NCI-H1092 treated with DMSO at 0.1 percent for 48 hours (cell line): ENCODE measurements at places on chromosomes 4 and X.

- no peak for DNase-seq
Observed at GRCh38 chrX:152897222-152898131, at the start of gene ZNF185. Gene ZNF185, plus strand, starts transcription at chrX:152898067. Its CDS starts 16,423 bp downstream, at chrX:152914490.

DNA sequence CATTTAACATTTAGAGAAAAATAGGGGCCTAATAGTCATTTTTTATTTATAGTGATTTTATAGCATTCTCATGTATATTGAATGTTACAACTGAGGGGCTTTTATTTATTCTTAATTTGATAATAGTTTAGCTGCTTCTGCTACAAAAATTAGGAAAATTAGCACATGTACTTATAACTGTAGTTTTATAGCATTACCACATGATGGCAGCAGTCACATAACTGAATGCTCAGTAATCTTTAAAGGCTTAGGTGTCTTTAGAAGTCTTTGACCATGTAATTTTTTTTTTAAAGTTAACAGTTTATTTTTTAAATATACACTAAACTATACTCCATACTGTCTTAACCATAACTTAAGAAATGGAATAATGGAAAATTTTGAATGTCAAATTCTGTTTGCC is 136.6 kb downstream of the STAG2 start:
- DNase-seq: peak; percentile 39

- DNase-seq: no peak
Observed at GRCh38 chr4:184253072-184253420, 35.4 kb upstream of the ENPP6 start.

- DNase-seq: peak; percentile 15
Observed at GRCh38 chr4:2714061-2714770, 41.9 kb downstream of the TNIP2 start.
